CD4-positive, CD25-positive, alpha-beta regulatory T cell (primary cell): ENCODE measurements at places on chromosomes 3 and 15. TPM values are rescaled to one million over a fixed set of nuclear protein-coding genes. Genes with fewer than 3 reads are reported as not detected.

PRR20G gene
- total RNA-seq, result not detected

PLA1A gene
- total RNA-seq, result not detected

CMTM7 gene
- total RNA-seq, result 77.3 TPM

GOLGA6D gene
- not detected for total RNA-seq

SNX33 gene
- 2.1 TPM for total RNA-seq

GOLGA8S gene
- total RNA-seq, result not detected

PRR23E gene
- not detected for total RNA-seq

CLEC3B gene
- 0.99 TPM for total RNA-seq

GRK7 gene
- not detected for total RNA-seq

IL17RE gene
- 4.3 TPM for total RNA-seq

CLDN11 gene
- not detected for total RNA-seq

SAXO2 gene
- total RNA-seq, result not detected

ROBO2 gene
- not detected for total RNA-seq
